ENCODE measurements at places on chromosomes 16 and 17.

- DNase-seq: no peak
Measured at GRCh38 chr17:3318336-3318735, 20.2 kb upstream of the OR3A1 start.

GRCh38 chr16:83615141-83615952, 192.4 kb upstream of the HSBP1 start:
- DNase-seq: no peak

DNA sequence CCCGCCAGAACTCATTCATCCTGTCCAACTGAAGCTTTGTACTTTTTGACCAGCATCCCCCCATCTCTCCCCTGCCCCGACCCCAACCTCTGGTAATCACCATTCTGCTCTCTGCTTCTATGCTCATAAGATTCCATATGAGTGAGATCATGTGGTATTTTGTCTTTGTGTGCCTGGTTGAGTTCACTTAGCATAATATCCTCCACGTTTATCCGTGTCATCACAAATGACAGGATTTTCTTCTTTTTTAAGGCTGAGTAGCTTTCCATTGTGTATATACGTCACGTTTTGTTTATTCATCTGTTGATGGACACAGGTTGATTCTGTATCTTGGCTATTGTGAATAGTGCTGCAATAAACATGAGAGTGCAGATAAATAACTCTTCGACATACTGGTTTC, 278.9 kb downstream of the SNX29 start:
- no peak for DNase-seq

DNA sequence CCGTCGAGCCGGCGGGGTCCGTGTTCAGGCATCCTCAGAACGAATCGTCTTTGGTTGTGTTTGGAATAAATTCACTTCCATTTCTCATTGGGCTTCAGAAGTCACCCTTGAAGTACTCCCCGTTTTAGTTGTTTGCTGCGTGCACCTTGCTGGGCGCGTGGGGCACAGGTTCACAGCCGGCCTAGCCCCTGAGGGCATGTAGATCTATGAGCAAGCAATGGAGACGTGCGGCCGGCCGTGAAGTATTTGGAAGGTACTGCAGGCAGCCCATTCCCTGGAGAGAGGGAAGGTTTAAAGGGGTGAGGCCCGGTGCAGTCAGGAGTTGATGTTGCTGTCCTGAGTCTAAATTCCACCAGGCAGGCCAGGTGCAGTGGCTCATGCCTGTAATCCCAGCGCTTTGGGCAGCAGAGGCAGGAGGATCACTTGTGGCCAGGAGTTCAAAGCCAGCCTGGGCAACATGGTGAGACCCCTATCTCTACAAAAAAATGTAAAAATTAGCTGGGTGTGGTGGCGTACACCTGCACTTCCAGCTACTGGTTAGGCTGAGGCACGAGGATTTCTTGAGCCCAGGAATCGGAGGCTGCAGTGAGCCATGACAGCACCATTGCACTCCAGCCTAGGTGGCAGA, 714 bp downstream of the ACSF3 start:
- peak; percentile 34 for DNase-seq

GRCh38 chr17:72863526-72864211, 228.8 kb downstream of the SLC39A11 start:
- no peak for DNase-seq

- DNase-seq: no peak
Measured at GRCh38 chr17:74599448-74599939, 7.4 kb upstream of the CD300LD start.

DNA sequence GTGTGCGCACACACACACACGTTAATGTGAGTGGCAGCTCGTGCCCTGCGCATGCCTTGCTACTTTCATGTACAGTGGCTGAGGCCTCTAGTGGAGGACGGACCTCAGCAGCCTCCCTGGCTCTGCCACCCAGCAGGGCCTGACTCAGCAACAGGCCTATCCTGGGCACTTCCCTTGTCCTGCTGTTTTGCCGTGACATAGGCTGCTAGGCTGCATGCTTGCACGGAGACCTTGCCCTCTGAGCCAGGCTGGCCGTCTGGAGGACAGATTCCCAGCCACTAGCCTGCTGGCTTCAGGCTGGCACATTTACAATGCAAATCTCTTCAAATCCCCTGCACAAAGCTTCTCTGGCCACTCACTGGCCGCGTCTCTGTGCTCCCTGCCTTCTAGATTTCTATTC, 9.5 kb downstream of the RNF213 start:
- no peak for DNase-seq

GRCh38 chr17:28173801-28174200, 131.3 kb downstream of the NLK start:
- no peak for DNase-seq

DNA sequence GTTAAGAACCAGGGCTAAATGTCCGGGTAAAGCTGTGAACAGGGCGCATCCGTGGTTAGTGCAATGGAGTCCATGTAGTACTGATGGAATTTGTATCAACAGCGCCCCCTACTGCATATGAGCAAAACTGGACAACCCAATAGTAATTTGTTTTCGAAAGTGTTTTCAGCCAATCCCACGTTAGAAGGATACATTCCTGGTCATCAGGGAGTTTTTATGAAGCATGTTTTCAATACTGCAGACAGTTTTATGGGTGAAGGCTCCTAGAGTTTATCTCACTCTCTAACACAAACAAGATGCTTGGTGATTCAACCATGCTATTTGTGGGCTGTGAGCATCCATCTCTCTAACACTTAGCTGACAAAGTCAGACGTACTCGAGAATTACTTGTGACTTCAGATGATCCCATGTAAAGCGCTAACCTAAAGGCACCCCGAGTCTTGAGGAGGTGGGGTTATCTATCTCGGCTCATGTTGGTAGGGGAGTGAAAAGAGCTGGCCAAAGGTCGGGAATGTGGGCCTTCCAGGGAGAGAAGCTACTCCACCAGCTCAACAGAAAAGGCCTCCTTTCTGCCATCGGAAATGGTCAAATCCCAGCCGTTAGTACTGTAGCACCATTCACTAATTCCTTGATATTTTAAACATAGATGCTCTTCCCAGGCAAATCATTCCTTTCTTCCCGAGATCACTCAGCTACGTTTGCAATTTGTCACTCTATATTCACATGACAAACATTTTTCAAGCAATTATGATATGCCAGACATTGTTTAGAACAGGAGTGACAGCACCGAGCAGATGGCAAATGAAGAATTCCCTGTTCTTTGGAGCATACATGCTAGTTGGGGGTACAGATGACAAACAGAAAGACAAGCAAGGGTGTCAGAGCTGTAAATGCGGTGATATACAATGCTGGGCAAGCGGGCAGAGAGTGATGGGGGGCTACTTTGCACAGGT, 46.9 kb upstream of the HNF1B start:
- DNase-seq: peak; percentile 36

DNA sequence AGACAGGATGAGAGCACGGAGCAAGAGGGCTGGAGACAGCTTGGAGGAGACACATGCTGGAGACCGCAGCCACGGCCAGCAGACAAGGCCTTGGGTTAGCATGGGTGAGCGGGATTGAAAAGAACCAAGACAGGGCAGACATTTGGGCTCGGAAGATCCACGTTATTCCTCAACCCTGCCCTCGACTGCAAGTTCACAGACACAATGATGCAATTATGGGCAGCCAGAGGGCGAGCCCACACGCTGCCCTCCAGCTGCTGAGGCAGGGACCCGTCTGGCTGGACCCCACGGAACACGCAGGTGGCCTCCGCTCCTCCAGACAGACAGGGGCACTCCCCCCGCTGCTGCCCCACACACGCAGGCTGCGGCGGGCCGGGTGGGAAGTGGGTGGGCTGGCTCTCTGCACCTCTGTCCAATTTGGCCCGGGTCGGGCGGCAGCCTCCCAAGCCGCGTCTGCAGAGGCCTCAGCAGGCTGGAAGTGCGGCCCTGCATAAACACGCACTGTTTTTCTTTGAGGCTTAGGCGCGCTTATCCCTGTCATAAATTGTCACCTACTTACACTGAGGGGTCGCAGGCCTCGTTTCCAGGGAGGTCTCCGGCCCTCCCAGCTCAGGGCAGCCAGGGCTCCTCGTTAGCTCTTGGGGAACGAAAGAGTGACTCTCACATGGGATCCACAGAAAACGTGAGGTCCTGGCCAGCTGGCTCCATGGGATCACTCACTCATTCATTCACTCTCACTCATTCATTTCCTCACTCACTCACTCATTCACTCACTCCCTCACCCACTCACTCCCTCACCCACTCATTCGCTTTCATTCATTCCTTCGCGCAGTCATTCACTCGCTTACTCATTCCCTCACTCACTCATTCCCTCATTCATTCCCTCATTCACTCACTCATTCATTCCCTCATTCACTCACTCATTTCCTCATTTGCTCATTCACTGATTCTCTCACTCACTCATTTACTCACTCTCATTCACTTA, 303.9 kb downstream of the C16orf95 start:
- no peak for DNase-seq
